Prostate gland (tissue), 2 donors: ENCODE measurements at places on chromosomes 12 and 14. TPM values are rescaled to one million over a fixed set of nuclear protein-coding genes. Genes with fewer than 3 reads are reported as not detected.
A peak's percentile ranks its signal among the peaks of the same experiment; 100 is the strongest.

The ZNF385A gene
- total RNA-seq, result 42.4 TPM

DNA sequence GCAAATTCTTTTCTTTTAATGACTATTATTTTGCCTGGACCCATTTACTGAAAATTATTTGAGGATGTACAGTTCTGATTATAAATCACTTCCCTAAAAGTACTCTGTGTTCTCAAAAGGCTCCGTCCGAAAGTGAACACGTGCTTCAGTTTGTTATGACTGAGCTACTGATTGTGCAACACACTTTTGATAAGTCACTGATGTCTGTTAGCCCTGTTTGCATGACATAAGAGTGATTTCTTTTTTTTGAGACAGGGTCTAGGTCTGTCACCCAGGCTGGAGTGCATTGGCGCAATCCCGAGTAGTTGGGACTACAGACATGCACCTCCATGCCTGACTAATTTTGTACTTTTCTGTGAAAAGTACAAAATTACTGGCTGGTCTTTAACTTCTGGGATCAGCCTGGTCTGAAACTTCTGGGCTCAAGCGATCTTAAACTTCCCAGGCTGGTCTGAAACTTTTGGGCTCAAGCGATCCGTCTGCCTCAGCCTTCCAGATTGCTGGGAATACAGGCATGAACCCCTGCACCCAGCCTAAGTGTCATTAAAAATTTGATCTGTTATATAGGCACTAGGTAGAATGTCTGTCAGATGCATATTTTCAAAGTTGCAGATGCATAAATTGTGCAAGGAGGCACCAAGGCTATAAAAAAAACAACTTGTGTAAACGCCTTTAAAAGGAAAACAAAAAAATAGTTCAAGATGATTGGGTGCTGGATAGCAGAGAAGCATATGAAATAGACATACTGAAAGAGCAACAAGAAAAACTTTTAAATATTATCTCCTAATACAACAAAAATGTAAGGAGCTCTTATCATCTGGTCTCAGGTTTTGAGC is 111.5 kb downstream of the SRGAP1 start:
- no peaks in the 10 kb centered on the region for H3K36me3 ChIP-seq
- H3K4me1 ChIP-seq, result no peaks in the 10 kb centered on the region
- DNase-seq, result peak; percentile 24
- H3K27ac ChIP-seq, result no peak overlapping the region
- no peaks in the 10 kb centered on the region for H3K27me3 ChIP-seq
- no peak overlapping the region for H3K4me3 ChIP-seq

- DNase-seq, result no peak
- peak overlapping the region; percentile 30 for H3K27ac ChIP-seq
- H3K27me3 ChIP-seq, result no peaks in the 10 kb centered on the region
- H3K4me1 ChIP-seq, result no peaks in the 10 kb centered on the region
- H3K36me3 ChIP-seq, result no peaks in the 10 kb centered on the region
Observed at GRCh38 chr12:54432815-54433164, 13.7 kb upstream of the ITGA5 start.

DNA sequence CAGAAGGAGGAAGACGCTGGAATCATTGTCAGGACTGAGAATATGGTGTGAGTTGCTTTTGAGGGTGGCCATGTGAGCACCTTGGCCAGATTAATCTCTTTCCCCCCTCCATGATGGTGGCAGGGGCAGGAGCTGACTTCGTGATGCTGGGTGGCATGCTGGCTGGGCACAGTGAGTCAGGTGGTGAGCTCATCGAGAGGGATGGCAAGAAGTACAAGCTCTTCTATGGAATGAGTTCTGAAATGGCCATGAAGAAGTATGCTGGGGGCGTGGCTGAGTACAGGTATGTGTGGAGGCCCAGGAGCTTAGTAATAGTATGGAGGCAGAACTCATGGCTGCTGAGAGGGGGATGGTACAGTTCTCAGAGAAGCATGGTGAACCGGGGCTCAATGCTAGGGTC is 4.3 kb downstream of the TINF2 start:
- DNase-seq, result no peak
- H3K27ac ChIP-seq, result no peak overlapping the region
- H3K36me3 ChIP-seq, result peaks cover 3% of the 10 kb centered on the region
- no peak overlapping the region for H3K4me3 ChIP-seq
- no peaks in the 10 kb centered on the region for H3K27me3 ChIP-seq
- peaks cover 26% of the 10 kb centered on the region for H3K4me1 ChIP-seq

DNA sequence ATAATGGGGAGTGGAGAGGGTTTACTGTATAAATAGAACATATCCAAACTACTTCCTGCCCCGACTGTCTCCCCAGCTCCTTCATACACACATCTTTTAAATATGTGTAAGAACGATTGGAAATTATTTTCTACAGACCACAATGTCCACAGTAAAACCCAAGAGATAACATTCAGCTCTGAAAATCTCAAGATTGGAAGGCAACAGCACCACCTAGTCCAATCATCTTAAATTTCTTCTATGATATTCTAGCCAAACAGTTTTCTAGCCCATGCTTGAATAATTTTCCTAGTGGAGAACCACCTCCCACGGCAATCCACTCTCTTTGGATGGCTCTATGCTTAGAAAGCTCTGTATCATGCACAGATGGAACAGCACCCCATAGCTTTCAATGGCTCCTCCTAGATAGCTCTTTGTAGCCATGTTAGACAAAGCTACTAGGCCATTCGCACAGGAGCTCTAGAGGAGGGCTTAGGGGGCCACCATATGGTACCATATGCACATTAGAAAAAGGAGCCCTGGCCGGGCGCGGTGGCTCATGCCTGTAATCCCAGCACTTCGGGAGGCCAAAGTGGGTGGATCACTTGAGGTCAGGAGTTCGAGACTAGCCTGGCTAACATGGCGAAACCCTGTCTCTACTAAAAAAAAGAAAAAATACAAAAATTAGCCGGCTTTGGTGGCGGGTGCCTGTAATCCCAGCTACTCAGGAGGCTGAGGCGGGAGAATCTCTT is 18.1 kb downstream of the VDR start:
- H3K27ac ChIP-seq, result no peak overlapping the region
- no peaks in the 10 kb centered on the region for H3K36me3 ChIP-seq
- DNase-seq, result no peak
- H3K4me1 ChIP-seq, result no peaks in the 10 kb centered on the region

The POTEG gene
- 234 TPM for total RNA-seq

The C14orf119 gene
- 32.3 TPM for total RNA-seq

GRCh38 chr14:23123419-23123818 is 4.4 kb upstream of the CEBPE start:
- peak overlapping the region; percentile 26 for H3K27ac ChIP-seq
- no peak overlapping the region for H3K4me3 ChIP-seq
- H3K27me3 ChIP-seq, result peaks cover 2% of the 10 kb centered on the region
- H3K36me3 ChIP-seq, result no peaks in the 10 kb centered on the region
- DNase-seq, result peak; percentile 75

The KRT86 gene
- 0.27 TPM for total RNA-seq

DNA sequence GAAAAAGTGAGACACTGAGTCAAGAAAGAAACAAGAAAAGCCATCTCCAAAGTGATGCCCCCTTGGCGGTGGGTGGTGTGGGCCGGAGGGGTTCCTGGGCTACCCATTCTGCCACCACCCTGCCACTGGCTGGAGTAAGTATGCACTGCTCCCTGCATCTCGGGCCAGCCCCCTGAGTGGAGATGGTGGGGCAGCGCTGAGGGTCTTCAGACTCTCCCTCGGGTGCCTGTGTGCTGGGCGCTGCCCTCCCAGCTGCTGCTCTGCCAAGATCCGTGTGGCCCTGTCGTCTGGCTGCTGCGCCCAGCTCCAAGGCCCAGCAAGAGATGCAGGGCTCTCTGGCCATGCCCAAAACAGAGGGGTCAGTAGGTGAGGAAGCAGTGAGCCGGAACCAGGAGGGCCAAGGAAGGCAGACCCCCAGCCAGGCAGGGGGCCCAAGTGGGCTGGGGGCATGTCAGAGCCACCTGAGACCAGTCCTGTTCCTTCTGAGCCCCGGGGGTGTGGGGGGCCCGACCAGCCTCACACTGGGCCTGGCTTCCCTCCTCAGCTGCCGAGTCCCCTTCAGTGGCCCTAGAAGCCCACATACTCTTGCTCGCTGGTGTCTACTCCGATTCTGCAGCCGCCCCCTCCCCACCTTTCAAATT is 5.2 kb downstream of the GPR132 start:
- H3K27me3 ChIP-seq, result no peaks in the 10 kb centered on the region
- no peak for DNase-seq
- H3K4me1 ChIP-seq, result no peaks in the 10 kb centered on the region
- H3K27ac ChIP-seq, result no peak overlapping the region
- H3K36me3 ChIP-seq, result no peaks in the 10 kb centered on the region

The TAS2R31 gene
- 0.59 TPM for total RNA-seq

DNA sequence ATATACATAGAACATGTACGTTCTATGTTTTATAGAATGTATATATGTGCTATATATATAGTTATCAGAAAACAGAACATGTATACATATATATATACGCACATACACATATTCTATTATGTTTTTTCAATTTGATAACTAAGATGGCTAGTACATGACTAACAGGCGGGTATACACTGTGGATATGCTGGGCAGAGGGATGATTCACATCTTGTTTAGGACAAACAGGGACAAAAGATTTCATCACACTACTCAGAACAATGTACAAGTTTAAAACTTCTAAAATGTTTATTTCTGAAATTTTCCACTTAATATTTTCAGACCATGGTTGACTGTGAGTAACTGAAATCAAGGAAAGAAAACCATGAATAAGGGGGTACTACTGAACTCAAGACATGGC is 17.4 kb downstream of the TIMELESS start:
- H3K4me1 ChIP-seq, result no peaks in the 10 kb centered on the region
- no peak overlapping the region for H3K4me3 ChIP-seq
- no peak overlapping the region for H3K27ac ChIP-seq
- no peaks in the 10 kb centered on the region for H3K36me3 ChIP-seq

DNA sequence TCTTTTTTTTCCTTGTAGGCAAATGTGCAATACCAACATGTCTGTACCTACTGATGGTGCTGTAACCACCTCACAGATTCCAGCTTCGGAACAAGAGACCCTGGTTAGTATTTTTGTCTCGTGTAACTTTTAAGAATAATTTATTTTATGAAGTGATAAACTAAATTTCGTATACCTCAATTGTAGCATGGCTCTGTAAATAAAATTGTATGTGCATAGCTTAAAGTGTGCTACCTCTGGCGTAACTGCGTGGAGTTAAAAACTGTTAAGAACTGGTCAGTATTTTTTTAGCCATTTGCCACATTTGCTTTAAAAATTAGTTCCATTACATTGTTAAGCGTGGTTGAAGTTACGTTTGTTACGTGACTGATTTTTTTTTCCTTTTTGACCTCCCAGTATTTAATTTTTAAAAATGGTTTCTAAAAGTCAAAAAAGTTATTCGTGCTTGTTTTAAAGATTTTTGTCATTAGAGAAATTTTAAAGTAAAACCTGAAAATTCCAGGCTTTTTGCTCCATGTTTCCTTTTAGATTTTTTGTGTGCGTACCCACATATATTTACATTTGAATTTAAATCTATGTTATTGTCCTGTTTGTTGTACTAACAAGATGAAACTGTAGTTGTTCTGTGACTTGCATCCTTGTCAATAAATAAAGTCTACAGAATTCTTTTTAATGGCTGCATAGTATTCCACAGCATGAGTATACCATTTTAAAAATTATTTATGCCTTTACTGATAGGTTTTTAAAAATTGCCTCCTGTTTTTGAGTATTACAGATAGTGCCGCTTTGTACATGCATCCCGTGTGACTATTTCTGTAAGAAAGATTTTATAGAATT is 1.4 kb downstream of the MDM2 start:
- H3K27ac ChIP-seq, result peak overlapping the region; percentile 99
- no peak for DNase-seq
- peaks cover 8% of the 10 kb centered on the region for H3K4me1 ChIP-seq
- H3K27me3 ChIP-seq, result no peaks in the 10 kb centered on the region
- H3K36me3 ChIP-seq, result no peaks in the 10 kb centered on the region
- H3K4me3 ChIP-seq, result peak overlapping the region; percentile 99

The VPS33A gene
- 11.3 TPM for total RNA-seq

DNA sequence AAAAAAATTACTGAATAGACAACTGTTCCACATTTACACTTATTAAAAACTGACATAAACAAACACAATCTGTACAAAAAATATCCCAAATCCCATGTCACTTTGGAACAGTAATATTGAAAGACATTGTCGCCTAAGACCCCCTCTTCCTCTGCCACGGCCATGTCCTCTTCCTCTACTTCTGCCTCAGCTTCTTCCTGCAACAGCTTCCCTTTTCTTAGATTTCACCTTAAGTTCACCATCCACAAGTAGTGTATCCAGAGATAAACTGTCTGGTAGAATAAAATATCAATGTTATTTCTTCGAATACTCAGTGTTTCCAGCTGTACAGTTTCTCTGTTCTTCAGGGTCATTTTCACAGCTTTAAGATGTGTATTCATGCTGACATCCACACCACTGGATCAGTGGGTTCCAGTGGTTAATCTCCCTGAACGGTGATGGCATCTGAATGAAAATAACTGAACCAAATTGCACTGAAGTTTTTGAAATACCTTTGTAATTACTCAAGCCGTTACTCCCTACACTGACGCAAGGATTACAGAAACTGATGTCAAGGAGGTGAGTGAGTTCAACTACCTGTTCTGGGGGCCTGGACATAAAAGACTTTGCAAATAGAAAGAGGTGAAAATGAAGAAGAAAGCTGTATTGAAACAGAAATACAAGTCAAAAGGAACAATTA is 208.5 kb downstream of the C12orf50 start:
- H3K27ac ChIP-seq, result no peak overlapping the region
- H3K36me3 ChIP-seq, result no peaks in the 10 kb centered on the region
- DNase-seq, result no peak
- no peaks in the 10 kb centered on the region for H3K4me1 ChIP-seq
- no peaks in the 10 kb centered on the region for H3K27me3 ChIP-seq

DNA sequence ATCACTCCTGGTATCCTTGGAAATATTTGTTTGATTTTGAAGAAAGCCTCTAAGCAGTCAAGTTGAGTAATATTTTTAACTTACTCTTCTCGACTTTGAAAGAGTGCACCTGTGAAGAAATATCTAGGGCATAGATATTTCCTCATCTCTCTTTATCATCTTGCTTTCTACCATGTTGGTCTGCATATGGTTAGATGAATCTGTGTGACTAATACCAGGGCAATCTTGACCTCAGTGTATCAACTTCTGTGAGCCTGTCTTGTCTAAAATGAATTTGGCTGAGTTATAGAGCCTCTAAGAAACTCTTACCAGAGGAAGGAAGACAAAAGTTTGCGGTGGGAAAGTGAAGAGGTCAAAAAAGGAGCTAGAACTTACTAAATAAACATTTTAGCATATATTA is 68.4 kb downstream of the SYT1 start:
- no peak overlapping the region for H3K4me3 ChIP-seq
- no peaks in the 10 kb centered on the region for H3K4me1 ChIP-seq
- H3K27ac ChIP-seq, result no peak overlapping the region
- no peaks in the 10 kb centered on the region for H3K36me3 ChIP-seq

DNA sequence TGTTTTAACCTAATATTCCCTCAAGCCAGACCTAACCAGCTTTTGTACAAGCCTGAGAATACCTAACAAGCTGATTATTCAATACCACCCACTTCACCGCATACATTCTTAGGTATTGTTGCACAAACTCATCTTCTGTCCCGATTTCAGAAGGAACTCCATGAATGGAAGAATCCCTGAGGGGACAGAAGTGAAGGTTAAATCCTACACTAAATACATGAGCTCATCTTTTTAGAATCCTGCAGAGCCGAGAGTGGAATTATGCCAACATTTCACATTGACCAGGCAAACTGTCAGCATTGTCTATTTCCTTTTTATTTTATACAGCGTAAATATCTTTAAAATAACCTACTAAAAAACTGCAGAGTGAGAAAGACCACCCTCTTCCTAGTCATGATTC is 140.7 kb upstream of the PRICKLE1 start:
- H3K27ac ChIP-seq, result no peak overlapping the region
- no peak overlapping the region for H3K4me3 ChIP-seq
- H3K4me1 ChIP-seq, result no peaks in the 10 kb centered on the region
- no peaks in the 10 kb centered on the region for H3K27me3 ChIP-seq
- no peak for DNase-seq
